Activated CD4-positive, alpha-beta T cell treated with anti-CD3 and anti-CD28 coated beads for 24 hours (primary cell): ENCODE measurements at places on chromosomes 1 and 21.

GRCh38 chr21:29389136-29389535 lies 90.4 kb downstream of the BACH1 start:
- no peak for DNase-seq

GRCh38 chr1:23980728-23981070 lies 572 bp upstream of the SRSF10 start:
- DNase-seq = peak; percentile 36

DNA sequence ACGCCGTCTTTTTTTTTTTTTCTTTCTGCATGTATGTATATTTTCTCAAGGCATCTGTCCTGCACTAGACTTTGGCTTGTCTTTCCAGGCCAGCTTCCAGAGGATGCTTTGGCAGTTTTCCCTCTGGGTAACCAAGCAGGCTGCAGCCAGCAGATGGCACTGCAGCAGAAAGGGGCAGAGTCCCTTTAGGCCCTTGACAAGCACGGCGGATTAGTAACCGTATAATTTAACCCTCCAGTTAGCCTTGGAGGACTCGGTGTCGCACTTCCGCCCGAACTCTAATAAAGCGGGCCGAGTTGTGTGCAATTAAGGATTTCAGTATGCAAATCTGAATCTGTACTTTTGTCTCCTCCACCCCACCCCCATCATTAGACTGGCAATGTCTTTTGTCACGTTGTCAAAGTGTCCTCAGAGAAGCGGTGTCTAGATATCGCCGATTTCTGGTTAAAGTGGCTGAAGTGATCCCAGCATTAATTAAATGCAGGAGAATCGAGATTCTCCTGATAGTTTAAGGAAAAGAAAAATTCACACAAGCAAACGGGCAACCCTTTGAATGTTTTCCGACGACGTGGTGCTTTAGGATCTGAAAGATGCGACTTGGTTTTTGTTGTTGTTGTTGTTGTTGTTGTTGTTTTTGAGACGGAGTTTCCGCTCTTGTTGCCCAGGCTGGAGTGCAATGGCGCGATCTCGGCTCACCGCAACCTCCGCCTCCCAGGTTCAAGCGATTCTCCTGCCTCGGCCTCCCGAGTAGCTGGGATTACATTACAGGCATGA lies 1.1 kb upstream of the TMEM167B start:
- no peak for DNase-seq

- no peak for DNase-seq
Observed at GRCh38 chr21:42237577-42237976, 18.6 kb downstream of the ABCG1 start.

- DNase-seq = no peak
Observed at GRCh38 chr1:93604411-93604810, 77.2 kb downstream of the BCAR3 start.

DNA sequence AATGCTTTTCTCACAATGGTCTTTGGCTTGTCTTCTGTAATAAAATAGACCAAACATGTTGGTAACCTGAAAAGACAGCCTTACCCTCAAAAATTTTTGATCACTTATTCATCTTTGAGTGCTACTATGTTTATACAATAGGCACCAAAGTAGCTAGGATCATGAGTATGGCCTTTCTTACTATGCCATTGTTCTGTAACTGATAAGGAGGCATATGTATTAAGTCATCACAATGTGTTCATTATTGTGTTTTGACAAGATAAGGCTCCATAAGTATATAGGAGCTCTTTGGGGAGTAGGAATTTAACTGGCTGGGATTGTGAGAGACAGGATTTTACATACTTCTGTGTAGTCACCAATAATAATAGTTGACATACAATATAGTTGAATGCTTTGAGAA lies 675 bp downstream of the TMCO2 start:
- no peak for DNase-seq

DNA sequence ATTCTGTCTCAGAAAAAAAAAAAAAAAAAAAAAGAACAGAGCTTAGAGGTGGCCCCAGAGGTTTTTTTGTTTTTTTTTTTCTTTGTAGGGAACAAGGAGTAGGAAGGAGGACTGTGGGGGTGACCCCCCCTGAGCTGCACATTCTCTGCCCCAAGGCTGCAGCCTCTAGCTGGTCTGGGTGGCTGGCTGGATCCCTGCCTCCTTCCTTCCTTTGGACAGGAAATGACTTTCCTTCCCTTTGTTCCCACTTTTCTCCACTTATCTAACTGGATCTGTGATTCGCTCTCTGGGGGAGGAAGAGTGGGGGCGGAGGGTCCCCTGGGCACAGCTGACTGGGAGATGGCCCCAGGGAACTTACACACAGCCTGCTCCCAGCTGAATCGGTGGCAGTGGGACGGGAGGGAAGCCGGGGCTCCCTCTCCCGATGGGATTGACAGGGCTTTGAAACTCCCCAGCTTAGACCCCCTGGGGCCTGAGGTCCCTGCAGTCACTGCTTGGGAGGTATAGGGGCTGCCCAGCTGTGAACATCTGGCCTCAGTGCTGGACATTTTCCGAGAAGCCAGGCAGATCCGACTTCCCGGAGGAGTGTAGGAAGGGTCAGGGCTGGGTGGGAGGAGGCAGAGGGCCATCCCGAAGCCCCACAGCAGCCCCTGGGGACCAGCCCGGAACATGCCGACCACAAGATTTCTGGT lies 2.1 kb downstream of the FBLIM1 start:
- no peak for DNase-seq

DNA sequence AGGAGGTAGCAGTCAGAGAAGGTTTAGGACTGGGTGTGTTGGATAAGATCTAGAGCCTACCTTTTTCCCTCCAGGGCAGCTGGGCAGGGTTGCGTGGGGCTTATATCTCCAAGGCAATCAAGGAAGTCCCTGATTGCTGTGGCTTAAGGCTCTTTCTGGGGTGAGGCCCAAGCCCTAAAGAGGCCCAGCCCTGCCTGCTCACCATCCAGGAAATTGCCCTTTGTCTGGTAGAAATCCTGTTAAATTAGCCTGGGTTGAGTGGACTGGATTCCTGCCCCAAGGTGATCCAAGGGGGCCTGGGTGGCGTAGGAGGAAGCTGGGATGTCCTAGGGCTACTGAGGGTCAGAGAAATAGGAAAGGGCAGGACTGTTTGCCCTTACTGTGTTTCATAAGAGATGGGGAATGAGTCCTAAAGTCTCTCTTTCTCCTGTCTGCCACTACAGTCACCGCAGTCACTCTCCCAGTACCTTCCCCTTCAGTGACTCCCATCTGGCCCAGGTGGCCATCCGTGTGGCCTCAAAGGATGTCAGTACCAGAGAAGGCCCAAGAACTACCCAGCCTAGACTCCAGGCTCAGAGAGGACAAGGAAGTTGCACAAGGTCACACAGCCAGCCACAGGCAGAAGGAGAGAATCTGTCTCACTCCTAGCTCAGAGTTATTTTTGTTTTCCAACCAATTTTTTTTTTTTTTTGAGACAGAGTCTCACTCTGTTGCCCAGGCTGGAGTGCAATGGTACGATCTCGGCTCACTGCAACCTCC lies 25.8 kb downstream of the MFSD2A start:
- no peak for DNase-seq

DNA sequence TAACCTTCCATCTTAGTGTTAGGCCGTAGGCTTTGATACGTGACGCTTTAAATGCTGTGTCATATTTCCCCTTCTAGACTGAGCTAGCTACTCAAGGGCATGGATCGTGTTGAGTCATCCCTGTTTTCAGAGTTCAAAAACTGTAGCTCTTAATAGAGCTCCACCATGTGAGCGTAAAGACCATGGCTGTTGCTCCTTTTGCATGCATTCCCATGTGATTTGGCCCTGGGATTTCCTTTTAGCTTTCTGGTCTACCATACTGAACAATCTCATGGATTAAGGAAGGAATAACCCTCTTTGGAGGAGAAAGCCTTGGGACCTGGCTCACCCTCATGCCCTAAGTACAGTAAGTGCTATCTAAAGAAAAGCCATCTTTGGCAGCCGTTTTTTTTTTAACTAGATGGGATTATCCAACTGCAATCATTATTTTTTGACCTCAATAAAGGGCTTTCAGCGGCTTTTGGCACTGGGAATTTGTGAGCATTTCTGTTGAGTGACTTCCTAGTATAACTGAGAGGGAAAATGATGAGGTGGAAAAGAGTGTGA lies 76.6 kb downstream of the PLPP3 start:
- DNase-seq = no peak

DNA sequence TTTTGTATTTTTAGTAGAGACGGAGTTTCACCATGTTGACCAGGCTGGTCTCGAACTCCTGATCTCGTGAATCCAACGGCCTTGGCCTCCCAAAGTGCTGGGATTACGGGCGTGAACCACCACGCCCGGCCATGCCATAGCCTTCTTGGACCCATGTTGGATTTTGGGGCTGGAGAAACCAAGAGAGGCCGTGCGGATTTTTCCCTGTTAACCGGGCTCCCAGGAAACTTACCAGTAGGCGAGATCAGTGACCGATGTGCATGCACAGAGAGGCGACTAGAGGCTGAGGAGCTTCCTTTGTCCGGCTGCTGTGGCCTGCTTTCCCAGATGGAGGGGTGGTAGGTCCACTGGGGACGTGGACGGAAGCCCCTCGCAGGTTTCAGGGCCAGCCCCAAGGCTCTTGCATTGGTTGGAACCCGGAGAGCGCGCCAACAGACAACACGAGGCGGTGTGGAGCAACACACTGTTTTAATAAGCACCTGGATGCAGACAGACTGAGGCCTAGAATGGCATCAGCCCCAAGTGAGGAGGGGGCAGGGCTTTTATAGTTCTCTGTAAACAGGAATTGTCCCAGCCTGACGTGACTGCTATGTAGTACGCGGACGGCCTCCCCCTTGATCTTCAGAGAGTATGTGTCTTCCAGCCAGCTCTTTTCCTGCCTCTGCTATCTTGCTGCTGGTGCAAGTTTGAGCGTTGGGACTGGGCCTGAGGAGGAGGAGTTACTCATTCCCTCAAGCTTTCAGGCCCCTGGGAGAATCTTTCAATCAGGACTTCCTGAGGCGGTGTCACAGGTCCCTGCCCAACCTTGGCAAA lies at the start of gene ERVH48-1:
Gene ERVH48-1 (minus strand): TSS at position 517 of the 813 bp plus-strand sequence. CDS start 6,624 bp downstream, outside the sequence.
- DNase-seq = no peak

GRCh38 chr1:46242918-46243317 lies 4.6 kb upstream of the RAD54L start:
- no peak for DNase-seq

- DNase-seq = no peak
Observed at GRCh38 chr1:176692431-176692830, 229.5 kb downstream of the PAPPA2 start.

DNA sequence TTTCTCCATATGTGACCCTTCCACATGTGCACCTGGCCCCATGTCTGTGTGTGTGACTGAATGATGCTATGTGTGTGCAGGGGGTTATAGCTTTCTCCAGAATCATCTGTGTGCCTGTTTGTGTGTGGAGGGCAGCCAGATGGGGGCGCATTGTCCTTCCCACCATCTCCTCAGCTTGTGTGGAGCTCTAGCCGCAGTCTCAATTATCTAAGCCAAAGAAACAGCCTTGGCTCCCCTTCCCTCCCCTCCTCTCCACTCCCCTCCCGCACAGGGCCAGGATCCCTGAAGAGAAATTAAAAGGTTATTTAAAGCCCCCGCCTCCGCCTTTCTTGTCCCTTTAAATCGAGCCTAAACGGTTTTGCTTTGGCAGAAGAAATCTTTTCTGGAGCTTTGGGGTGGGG lies 1.8 kb upstream of the DMBX1 start:
- DNase-seq = no peak

DNA sequence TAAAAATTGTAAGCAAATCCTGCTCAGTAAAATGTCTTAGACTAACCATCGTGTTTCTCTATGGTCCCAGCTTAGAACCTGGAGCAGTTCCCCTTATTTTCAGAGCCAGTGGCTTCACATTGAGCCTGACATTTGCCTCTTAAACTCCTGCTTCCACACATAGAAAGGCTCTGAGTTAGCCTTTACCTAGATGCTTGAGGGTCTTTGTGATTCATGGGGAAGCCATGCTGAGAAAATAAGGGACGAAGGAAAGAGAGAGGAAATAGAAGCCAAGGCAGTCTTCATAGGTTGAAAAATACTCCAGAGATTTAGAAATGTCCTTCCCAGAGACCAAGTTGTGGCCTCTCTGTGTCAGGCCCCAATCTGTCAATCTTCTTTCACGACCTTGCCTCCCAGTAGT lies 16.1 kb upstream of the RBBP5 start:
- DNase-seq = no peak

GRCh38 chr1:248421384-248421783 lies 18.5 kb downstream of the OR2T1 start:
- no peak for DNase-seq

DNA sequence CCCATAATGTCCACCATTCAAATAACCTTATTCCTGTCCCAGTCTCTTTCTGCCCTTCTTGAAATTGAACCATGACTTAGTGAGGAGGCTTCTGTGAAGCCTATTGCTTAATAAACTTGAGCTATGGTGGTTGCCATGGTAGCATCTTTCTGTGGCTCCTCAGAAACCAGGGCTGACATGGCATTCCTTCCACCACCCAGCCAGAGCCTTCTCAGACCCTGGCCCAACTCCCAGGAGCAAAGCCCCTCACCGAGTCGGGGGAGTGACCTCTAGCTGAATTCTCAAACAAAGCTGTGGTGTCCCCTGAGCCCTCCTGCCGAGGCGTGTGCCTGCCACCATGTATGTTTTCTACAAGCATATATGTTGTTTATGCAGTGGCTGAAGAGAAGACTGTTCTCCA lies 259.1 kb downstream of the CACNA1E start:
- DNase-seq = no peak

GRCh38 chr1:160549665-160550006 lies 26.6 kb upstream of the SLAMF6 start:
- no peak for DNase-seq

DNA sequence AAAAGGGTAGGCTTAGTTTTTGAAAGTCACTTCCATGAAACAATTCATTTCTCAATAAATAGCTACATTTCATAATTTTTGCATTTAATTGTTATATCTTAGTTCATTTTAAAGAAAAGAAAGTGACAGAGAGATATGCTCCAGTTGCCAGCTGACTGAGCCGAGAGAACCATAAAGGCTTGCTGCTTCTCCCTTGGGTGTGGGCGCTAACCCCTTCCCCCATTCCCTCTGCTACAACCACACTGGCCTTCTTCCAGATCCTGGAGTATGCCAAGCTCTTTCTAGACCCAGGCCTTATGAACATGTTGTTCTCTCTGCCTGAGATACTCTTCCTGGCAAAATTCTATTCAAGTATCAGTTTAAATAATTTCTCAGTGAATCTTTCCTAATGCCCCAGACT lies 12.3 kb downstream of the SORT1 start:
- DNase-seq = no peak

- DNase-seq = peak; percentile 0
Observed at GRCh38 chr21:28633839-28634555, 358.7 kb downstream of the LTN1 start.

DNA sequence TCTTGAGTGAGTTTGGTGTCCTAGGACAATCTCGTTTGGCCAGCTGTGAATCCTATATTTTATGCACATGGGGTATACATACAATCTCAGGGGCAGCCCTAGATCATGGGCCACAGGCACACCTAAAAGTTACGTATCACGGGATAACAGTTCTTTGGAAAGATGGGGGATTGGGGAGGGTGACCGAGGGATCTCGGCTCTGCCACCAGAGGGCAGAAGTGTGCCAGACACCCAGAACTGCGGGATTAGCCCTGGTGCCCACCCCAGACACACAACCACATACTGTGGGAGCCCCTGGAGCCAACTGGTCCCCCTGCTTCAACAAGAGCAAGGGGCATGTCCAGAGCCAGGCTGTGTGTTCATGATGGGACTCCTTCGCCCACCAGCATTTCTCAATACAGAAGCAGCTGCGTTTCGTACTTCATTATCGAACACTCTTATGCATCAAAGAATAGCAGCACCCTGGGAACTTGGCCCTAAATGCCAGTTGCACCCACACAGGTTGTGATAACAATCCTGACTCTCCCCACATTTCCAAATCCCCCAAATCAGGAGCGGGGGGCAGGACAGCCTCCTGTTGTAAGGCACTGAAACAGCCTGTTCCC lies 37.4 kb downstream of the TMCO4 start:
- DNase-seq = peak; percentile 24

- no peak for DNase-seq
Observed at GRCh38 chr1:232630894-232631195, 912 bp upstream of the SIPA1L2 start.

- no peak for DNase-seq
Observed at GRCh38 chr1:96934282-96934681, 212.7 kb downstream of the PTBP2 start.
